ENCODE measurements at places on chromosomes 3 and 15.

- no peak for DNase-seq
Measured at GRCh38 chr3:134340362-134340981, 33.8 kb downstream of the AMOTL2 start.

GRCh38 chr15:60419753-60420152 lies 22.0 kb upstream of the ANXA2 start:
- DNase-seq = no peak

GRCh38 chr15:91223863-91224262 lies 123.8 kb downstream of the SV2B start:
- DNase-seq = no peak

- DNase-seq = no peak
Measured at GRCh38 chr3:152302521-152303021, 33.8 kb downstream of the MBNL1 start.

DNA sequence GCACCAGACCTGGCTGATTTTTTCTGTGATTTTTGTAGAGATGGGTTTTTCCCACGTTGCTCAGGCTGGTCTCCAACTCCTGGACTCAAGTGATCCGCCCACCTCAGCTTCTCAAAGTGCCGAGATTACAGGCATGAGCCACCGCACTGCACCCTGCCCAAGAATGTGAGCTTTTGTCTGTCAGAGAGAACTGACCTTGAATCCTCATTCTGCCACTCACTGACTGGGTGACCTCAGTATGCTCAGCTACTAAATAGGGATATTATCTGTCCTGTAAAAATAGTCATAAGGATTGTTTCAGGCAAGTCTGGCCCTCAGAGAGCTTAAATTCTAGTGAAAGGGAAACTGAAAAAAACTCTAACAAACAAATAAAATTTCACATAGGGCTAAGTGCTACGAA lies 2.1 kb upstream of the RFT1 start:
- DNase-seq = no peak

GRCh38 chr3:188656196-188656982 lies 502.4 kb downstream of the LPP start:
- no peak for DNase-seq

- no peak for DNase-seq
Measured at GRCh38 chr3:149559525-149559924, 85.0 kb downstream of the TM4SF4 start.

GRCh38 chr3:17938313-17938712 lies 195.9 kb upstream of the TBC1D5 start:
- DNase-seq = no peak

- DNase-seq = peak; percentile 99
Measured at GRCh38 chr3:39051649-39052561, at the start of the genes SCN11A and WDR48. SCN11A (minus strand) TSS chr3:39051944; CDS start chr3:38950362, 101,582 bp downstream. WDR48 (plus strand) TSS chr3:39052016; CDS start chr3:39052026, 10 bp downstream.

GRCh38 chr15:101024073-101024695 lies 105.0 kb downstream of the LRRK1 start:
- DNase-seq = peak; percentile 91

- DNase-seq = no peak
Measured at GRCh38 chr3:147427746-147428145, 18.6 kb downstream of the ZIC1 start.

DNA sequence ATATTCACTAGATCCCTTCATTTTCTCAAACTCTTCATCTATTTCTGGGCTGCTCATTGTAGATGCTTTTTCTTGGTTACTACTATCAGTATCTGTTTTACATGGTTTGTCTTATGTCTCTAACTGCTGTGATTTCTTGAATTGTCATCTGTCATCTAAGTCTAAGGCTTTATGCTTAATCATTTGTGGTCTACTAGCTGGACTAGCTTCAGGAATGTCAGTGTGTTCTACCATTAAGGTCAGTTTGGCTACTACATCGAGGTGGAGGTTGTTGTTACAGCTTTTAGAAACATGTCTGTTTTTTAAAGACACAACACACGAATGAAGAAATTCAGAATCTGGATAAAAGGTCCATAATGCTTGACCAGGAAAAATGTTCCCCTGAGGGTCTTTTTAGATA lies 82.2 kb downstream of the ABI3BP start:
- DNase-seq = no peak

GRCh38 chr15:45635191-45635638 lies 386 bp downstream of the SQOR start:
- peak; percentile 95 for DNase-seq

DNA sequence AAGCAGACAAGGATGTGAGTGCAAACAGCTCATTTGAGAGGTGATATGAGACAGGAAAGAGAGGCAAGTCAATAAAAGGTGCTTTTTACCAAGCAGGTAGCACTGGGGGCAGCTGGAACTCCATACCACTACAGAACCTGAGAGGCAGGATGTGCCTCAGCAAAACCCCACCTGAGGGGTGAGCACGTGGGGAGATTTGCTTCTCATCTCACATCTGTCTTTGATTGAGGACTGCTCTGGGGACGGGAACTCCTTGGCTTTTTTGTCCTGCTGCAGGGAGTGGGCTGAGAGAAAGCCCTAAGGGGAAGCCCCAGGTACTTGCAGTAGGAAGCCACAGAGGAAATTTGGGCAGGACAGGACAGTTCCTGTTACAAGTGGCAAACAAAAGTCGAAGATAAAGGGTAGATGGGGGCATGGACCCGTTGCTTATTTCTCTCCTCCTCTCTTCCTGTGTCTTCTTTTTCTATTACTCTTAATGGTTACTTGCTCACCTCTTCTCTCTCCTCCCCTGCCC lies 27.1 kb downstream of the CFAP161 start:
- no peak for DNase-seq

GRCh38 chr15:49315391-49315823 lies 107.6 kb upstream of the FGF7 start:
- no peak for DNase-seq

GRCh38 chr3:60707452-60708020 lies 543.7 kb downstream of the FHIT start:
- no peak for DNase-seq

DNA sequence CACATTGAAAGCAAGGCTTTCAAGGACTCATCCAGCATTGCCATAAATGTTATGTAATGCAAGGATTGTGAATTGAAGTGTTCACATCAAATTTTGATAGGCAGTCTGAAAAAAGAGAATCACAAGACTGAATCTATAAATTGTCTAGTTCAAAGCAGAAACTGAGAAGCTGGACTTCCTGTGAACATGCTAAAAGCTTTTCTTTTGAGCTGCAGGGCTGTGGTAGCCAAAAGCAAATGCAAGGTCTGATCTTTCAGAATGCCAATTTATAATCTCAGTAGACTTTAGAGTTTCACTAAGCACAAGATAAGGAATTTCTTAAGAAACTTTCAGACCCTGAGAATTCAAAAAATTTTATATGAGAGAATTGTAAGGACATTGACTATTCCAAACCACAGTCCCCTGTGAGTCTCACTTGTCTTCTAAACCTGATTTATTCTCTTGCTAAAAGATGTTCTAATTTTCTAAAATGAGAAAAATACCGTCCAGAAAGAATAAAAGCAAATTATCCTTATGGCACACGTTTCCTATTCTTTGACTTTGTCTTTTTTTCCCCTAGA lies 1700.3 kb downstream of the OTOL1 start:
- no peak for DNase-seq

- no peak for DNase-seq
Measured at GRCh38 chr15:59548501-59549226, 62.9 kb upstream of the GCNT3 start.

- no peak for DNase-seq
Measured at GRCh38 chr3:52525680-52526561, 7.7 kb downstream of the NT5DC2 start.

DNA sequence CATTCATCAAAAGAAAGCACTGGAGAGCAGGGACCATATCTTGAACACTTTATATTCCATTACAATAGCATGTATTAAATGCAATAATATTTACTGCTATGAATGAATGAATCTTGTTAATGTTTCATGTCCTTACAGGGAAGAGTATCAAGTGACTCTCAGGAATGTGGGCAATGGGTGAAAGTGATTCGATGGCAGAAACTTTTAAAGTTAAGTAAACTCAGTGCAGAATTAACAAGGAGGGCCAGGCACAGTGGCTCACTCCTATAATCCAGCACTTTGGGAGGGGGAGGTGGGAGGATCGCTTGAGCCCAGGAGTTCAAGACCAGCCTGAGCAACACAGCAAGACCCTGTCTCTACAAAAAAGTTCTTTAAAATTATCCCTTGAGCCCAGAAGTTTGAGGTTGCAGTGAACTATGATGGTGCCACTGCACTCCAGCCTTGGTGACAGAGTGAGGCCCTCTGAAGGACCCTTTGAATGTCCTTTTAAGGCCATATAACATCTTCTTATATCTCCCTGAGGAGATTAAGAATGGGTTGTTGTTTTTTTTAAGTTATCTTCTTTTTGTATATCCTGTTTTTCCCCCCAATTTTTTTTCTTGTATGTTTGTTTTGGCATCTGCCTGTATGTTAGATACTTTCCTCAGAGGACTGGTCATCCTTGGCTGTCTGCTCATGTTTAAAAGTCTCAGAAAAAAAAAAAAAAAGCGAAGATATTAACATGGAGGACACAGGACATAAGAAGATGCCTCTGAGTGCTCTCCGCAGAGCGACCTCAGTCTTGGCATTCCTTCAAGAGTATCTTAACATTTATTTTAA lies 9.6 kb upstream of the FSIP1 start:
- no peak for DNase-seq

- no peak for DNase-seq
Measured at GRCh38 chr3:58691997-58692396, 25.4 kb upstream of the FAM3D start.

- DNase-seq = no peak
Measured at GRCh38 chr3:117768581-117768980, 1059.0 kb downstream of the TUSC7 start.

DNA sequence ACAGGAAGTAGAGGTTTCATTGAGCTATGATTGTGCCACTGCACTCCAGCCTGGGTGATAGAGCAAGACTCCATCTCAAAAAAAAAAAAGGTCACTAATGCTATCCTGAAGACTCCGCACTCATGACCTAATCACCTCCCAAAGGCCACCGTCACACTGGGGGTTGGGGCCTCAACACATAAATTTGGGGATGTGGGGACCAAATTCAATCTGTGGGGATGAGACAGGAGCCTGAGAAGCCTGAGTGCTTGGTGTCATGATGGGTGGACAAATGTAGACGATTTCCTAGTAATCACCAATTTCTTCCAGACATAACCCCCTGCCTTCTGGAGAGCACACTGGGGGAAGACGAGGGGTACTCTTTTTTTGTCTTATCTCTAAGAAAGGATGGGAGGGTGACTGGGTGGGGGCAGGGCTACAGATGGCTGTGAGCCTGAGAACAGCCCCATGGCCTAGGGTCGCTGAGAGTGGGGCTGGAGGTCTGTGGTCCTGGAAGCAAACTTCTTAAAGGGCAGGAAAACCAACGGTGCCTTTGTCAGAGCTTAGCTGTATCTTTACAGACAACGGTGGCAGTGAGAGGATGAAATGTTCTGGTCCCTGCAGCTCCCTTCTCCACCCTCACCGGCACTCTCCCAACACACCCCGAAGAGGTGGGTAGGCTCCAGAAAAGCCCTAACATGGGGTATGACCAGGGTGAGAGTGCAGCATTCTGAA lies 16.6 kb upstream of the KLF13 start:
- peak; percentile 62 for DNase-seq

GRCh38 chr3:36579746-36580145 lies 184.6 kb downstream of the DCLK3 start:
- no peak for DNase-seq

DNA sequence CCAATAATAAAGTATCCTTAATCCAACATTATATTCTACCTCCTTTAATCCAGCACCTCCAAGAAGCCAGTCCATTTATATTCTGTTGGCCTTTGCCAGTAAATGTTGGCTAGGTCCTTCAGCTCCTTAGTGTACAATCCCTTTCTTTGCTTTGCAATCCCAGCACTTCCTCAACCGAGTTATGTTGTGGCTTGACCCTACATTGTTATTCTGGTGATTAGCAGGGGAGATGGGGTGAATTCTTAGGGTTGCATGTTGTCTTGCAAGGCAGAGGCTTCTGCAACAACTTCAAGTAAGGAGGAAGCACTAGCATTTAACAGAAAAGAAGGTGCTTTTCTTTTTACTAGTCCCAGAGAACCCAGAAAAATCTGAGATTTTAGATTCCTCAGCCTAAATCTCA lies 127.2 kb downstream of the CD47 start:
- DNase-seq = no peak

GRCh38 chr15:91716536-91716935 lies 137.0 kb upstream of the SLCO3A1 start:
- no peak for DNase-seq

DNA sequence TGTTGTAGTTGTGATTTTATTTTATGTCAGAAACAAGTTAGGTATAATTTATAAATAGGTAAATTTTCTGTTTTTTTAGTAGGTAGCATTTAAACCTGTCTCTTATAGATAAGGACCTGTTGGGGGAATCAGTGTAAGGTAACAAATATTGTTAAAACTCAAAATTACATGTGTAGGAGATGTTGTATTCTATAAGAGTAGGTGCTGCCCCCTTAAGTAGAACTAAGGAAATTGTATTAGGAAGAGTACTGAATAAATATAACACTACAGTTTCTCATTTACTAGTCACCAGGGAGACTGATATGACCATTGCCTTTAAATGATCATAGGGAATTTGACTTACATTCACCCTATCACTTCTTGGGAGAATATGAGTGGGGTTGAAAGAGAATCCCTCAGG lies 31.2 kb downstream of the SLC25A36 start:
- no peak for DNase-seq

DNA sequence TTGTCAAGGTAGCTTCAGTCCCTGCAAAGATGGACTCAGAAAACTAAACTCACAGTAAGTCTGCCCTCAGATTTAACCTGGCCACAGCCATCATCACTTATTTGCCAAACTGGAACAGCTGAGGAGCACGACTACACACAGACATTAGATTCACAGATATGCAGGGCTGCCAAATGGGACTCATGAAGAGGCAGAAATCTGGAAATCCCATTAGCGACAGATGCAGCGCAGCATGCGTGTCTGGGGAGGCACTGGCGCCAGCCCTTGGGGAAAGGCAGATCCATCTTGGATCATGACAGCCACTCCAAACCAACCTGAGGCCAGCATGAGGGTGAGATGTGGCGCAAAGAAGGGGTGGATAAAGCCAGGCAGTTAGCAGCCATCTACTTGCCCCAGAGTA lies 160.7 kb upstream of the TSC22D2 start:
- no peak for DNase-seq

GRCh38 chr15:67740405-67740804 lies 84.9 kb upstream of the SKOR1 start:
- no peak for DNase-seq

DNA sequence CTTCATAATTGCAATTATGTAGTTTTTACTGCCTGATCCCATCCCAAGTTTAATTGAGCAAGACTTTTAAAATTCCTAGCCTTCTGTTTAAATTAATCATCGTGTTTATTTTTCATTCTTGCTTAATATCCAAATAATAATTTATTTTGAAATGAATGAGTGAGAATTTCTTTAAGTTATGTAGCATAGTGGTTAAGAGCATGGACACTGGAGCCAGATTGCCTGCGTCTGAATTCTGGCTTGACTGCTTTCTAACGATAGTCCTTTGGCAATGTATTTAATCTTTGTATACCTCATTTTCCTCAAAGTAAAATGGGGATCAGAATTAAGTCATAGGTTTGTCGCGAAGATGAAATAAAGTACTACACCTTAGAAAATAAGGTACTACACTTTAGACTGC lies 71.4 kb downstream of the LRRC49 start:
- no peak for DNase-seq
